ENCODE measurements at places on chromosomes 5 and 9. TPM values are rescaled to one million over a fixed set of nuclear protein-coding genes. Genes with fewer than 3 reads are reported as not detected.

- no peak for DNase-seq
Observed at GRCh38 chr5:39022151-39022550, 52.0 kb downstream of the RICTOR start.

GRCh38 chr9:112124156-112124555, 50.9 kb downstream of the SUSD1 start:
- DNase-seq, result no peak

GRCh38 chr9:130918826-130919558, 20.1 kb downstream of the FIBCD1 start:
- DNase-seq, result no peak

BHMT2 gene
- total RNA-seq, result 8.9 TPM

DNA sequence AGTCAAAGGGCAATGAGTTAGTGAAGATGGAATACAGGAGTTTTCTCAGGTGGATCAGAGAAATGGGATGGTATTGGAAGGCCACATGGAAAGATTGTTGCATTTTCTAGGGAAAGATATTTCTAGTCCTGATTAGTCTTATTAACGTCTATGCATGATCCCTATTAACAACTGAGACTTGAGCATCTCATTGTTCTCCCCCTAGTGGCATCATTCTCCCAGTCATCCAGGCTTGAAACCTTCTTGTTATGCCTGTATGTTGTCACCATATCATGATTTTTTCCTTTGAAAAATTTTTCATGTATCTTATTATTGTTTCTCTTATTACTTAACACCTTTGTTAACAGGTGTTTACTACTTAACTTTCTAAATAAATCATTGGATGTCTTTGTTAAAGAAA, 34.4 kb downstream of the KIF2A start:
- DNase-seq, result no peak

SLIT3 gene
- total RNA-seq, result 12.4 TPM

DNA sequence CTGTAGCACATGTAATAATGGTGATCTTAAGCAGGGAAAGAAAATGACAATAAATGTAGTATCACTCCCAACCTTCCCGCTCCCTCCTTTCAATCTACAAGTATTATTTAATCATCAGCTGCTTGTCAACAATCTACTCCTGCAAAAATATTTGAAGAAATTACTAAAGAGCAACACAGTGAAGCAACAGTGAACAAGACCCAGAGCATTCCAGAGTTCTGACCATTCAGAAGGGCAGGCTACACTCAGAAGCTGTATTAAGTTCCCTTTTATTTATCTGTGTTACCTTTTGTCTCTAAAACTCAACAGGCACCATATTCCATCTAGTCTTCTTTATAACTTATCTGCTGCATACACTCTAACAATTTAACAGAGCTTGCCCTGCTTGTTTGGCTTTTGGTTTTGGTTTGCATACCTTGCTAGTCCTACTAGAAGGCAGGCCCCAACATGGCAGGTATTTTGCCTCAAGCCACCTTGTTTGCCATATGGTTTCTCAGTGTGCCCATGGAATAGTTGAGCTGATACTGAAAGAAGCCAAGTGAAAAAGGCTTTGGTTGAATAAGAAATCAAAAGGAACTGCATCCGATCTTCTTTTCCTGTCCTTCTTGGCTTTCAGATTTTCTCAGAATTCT, 253.9 kb downstream of the CEMIP2 start:
- no peak for DNase-seq

GRCh38 chr5:179800696-179801201, 5.9 kb downstream of the MGAT4B start:
- DNase-seq, result no peak

IRX1 gene
- total RNA-seq, result 1.3 TPM

KIAA1191 gene
- 76.0 TPM for total RNA-seq

DNA sequence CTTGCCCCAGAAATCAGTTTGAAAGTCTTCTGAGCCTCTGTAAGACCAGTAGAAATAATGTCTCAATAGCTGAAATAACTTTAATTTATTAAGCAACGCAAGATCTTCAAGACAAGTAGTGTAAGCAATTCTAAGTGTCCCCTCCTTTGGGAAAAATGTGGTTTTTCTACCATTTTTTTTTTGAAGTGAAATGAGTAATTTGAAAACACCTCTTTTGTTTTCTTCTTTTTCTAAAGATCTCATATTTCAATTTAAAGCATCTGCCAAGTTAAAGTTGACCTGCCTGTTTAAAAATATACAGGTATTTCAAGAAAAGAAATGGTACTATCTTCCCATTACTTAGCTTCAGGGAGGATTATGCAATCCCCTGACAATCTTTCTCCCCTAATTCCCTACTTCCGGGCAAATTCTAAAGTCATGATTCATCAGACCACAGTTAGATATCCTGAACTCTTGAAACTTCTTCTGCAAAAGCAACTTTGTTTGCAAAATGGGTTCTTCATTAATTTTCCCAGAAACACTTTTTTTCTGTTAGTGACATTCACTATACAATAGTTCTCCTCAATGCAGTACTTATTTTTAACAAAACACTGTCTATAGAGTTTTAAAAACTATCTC, 7.8 kb upstream of the ANXA1 start:
- DNase-seq, result no peak

GRCh38 chr9:124216474-124217176, 41.1 kb upstream of the NEK6 start:
- DNase-seq, result no peak
